Heart left ventricle (tissue), 16 donors: ENCODE measurements at places on chromosomes 7 and 10. TPM values are rescaled to one million over a fixed set of nuclear protein-coding genes. Genes with fewer than 3 reads are reported as not detected.

GRCh38 chr7:38206071-38206470, 28.0 kb downstream of the STARD3NL start:
- H3K4me1 ChIP-seq, result no peaks in the 10 kb centered on the region
- no peak for DNase-seq
- H3K4me3 ChIP-seq, result no peak overlapping the region
- no peak overlapping the region for H3K27ac ChIP-seq

GRCh38 chr7:40499718-40500117, 364.9 kb downstream of the SUGCT start:
- no peak overlapping the region for H3K27ac ChIP-seq
- H3K27me3 ChIP-seq, result no peaks in the 10 kb centered on the region
- no peaks in the 10 kb centered on the region for H3K36me3 ChIP-seq
- H3K4me3 ChIP-seq, result no peak overlapping the region
- no peaks in the 10 kb centered on the region for H3K4me1 ChIP-seq

DNA sequence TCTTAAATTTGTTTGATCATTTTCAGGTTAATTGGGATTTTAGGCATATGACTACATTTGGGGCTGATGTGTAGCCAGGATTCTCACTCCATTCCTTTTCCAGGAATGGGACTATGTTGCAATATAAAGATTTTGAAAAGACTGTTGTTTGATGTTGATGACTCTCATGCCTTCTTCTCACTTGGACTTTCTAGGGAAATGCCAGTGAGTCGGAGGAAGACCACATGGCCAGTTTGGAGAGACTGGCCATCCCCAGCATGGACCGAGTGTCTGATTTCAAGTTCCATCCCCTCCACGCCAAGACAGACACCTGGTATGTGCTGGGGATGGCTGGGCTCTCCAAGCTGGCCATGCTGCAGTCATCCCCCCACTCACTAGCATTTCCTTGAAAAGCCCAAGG, 5.5 kb downstream of the IGFBP3 start:
- no peak overlapping the region for H3K4me3 ChIP-seq
- H3K27ac ChIP-seq, result no peak overlapping the region
- no peaks in the 10 kb centered on the region for H3K4me1 ChIP-seq
- peaks cover 3% of the 10 kb centered on the region for H3K36me3 ChIP-seq

DNA sequence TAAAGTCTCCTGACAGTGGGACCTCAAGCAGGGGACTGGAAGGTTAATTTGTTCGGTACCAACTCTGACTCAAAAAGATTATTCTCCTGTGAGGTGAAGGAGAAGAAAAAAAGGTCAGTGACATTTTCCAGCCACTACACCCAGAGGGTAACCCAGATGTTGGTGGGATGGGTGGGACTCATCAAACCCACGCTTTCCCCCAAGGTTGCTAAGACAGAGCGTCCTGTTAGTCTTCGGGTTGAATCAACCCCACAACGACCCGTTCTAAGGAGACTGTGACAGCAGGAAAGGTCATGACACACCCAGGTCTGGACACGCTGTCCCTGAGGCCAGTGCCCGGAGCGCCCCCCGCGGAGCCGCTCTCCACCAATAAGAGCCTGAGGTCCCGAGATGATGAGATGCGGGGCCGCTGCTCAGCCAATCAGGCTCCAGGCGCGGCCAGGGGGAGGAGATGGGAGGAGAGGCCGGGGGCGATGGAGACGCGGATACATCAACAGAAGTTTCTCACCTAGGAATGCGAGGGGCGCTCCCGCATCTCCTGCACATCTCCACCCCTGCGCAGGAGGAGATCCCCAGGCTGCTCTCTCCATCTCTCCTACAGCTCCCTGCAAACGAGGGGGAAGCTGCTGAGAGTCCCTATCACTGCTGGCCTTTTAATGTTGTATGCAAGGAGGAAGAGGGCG, at the start of gene WNT16:
Gene WNT16, plus strand, starts transcription at position 493 of the 683 bp plus-strand sequence. CDS start 293 bp downstream, outside the sequence.
- peaks cover 63% of the 10 kb centered on the region for H3K27me3 ChIP-seq
- no peak within 1 kb of the TSS for H3K27ac ChIP-seq
- H3K36me3 ChIP-seq, result no peaks in the 10 kb centered on the region
- peak within 1 kb of the TSS; percentile 44 for H3K4me3 ChIP-seq
- DNase-seq, result peak; percentile 55

DNA sequence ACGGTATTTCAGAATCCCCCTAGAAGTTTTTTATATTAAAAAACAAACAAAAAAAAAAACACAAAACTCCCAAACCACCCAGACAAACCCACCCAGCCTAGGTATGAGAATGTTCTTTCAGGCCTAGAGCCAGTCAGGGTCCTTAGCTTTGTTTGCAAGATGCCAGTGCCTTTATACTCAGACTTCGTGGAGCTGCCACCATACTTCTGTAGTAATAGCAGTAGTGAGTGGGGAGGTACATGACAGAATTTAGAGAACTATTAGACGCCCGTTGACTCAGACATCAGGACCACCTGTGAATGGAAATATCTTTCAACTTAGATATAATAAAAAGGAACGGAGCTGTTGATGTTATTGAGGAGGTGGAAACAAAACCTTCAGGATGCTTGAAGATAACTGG, 138.2 kb upstream of the MKLN1 start:
- no peaks in the 10 kb centered on the region for H3K4me1 ChIP-seq
- H3K4me3 ChIP-seq, result no peak overlapping the region
- H3K27me3 ChIP-seq, result no peaks in the 10 kb centered on the region
- H3K36me3 ChIP-seq, result no peaks in the 10 kb centered on the region
- no peak overlapping the region for H3K27ac ChIP-seq

- H3K36me3 ChIP-seq, result no peaks in the 10 kb centered on the region
- DNase-seq, result no peak
- H3K4me1 ChIP-seq, result no peaks in the 10 kb centered on the region
Observed at GRCh38 chr7:154853063-154853726, 149.7 kb downstream of the PAXIP1 start.

GRCh38 chr10:94673614-94674321, 9.8 kb upstream of the CYP2C18 start:
- no peaks in the 10 kb centered on the region for H3K27me3 ChIP-seq
- H3K36me3 ChIP-seq, result no peaks in the 10 kb centered on the region

GRCh38 chr7:132956556-132956955, 125.3 kb downstream of the CHCHD3 start:
- no peak overlapping the region for H3K4me3 ChIP-seq
- DNase-seq, result no peak
- no peaks in the 10 kb centered on the region for H3K36me3 ChIP-seq
- no peaks in the 10 kb centered on the region for H3K27me3 ChIP-seq

DNA sequence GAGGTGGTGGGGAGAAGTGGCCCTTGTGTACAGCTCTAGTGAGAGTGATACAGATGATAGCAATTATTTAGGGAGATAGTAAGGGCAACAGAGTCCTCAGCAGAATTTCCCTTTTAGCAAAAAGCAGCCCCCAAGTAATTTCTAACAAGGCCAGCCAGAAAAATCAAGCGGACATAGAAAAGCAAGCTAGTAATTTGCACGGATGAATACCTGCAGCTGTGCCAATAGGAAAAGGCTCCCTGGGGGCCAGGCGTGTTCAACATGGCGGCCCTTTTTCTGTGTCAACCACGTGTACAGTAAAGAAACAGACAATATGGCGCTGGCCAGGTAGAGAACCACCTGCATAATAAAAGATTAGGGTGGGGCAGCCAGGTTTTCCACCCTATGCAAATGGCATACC, 7.4 kb downstream of the MCM10 start:
- H3K27ac ChIP-seq, result no peak overlapping the region
- no peaks in the 10 kb centered on the region for H3K27me3 ChIP-seq
- H3K36me3 ChIP-seq, result no peaks in the 10 kb centered on the region
- DNase-seq, result no peak
- no peaks in the 10 kb centered on the region for H3K4me1 ChIP-seq
- H3K4me3 ChIP-seq, result no peak overlapping the region

DNA sequence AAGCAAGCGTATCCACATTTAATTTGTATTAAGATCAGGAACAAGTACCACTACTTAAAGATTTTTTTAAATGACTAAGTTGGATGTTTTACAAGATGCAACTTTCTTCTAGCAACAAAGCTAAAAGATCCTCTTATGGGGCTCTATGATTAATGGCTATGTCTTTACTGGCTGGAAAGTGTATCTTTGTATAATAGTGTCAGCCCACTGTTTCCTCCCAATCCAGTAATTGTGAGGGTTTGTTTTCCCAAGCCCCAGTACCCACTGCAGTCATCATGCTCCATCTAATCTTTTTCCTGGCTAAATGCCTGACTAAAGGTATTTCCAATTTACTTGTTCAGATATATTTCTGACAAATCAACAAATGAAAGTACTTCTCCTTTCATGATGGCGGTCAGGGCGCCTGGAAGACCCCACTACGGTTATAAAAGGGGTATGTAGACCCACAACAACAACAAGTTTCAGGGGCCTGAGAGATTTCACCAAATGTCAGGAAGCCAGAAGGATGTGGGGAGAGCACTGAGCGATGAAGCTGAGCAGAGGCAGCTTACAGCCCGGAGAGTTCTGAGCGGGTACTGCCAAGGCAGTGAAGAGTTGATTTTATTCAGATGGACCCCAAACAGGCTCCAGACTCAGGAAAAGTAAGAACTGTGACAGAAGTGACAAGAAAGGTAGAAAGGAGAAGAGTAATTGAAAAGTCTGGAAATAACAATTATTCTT, 222.6 kb upstream of the KLF14 start:
- no peak for DNase-seq
- H3K27ac ChIP-seq, result no peak overlapping the region
- H3K36me3 ChIP-seq, result peaks cover 65% of the 10 kb centered on the region
- peak overlapping the region; percentile 34 for H3K4me3 ChIP-seq

- DNase-seq, result no peak
- H3K27me3 ChIP-seq, result no peaks in the 10 kb centered on the region
- H3K36me3 ChIP-seq, result peaks cover 56% of the 10 kb centered on the region
- H3K4me3 ChIP-seq, result no peak overlapping the region
Observed at GRCh38 chr7:77370606-77371005, 45.5 kb downstream of the GSAP start.

- H3K4me1 ChIP-seq, result no peaks in the 10 kb centered on the region
- no peaks in the 10 kb centered on the region for H3K36me3 ChIP-seq
- no peak overlapping the region for H3K4me3 ChIP-seq
- H3K27ac ChIP-seq, result no peak overlapping the region
- H3K27me3 ChIP-seq, result no peaks in the 10 kb centered on the region
Observed at GRCh38 chr10:69838853-69839252, 37.1 kb downstream of the COL13A1 start.

- H3K27ac ChIP-seq, result no peak overlapping the region
- H3K4me3 ChIP-seq, result no peak overlapping the region
- no peaks in the 10 kb centered on the region for H3K4me1 ChIP-seq
- H3K36me3 ChIP-seq, result no peaks in the 10 kb centered on the region
- DNase-seq, result no peak
Observed at GRCh38 chr7:42461537-42461936, 224.5 kb upstream of the GLI3 start.

DNA sequence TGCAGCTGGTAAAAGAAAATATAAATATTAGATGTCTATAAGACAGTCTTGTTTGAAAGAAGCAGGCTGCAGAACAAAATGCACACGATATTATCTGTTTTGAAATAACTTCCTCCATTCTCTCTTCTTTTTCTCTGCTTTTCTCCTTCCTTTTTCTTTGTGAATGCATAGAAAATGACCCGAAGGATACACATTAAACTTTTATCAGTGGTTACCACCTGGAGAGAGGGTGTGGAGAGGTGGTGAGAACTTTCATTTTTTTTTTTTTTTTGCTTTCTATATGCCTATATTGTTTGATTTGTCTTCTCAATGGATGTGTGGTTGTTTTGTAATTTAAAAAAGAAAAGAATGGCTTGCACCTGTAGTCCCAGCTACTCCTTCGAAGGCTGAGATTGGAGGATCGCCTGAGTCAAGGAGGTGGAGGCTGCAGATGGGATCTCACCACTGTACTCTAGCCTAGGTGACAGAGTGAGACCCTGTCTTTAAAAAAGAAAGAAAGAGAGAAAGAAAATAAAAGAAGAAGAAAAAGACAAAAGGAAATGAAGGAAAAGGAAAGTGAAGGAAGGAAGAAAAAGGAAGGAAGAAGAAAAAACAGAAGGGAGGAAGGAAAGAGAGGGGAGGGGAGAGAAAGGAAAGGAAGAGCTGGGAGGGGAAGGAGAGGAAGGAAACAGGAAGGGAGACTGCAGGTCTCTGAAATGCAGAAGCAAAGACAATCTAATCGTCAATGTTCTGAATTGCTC, 64.4 kb downstream of the SAMD9 start:
- H3K27ac ChIP-seq, result no peak overlapping the region
- no peaks in the 10 kb centered on the region for H3K4me1 ChIP-seq
- H3K27me3 ChIP-seq, result no peaks in the 10 kb centered on the region
- no peak for DNase-seq
- no peak overlapping the region for H3K4me3 ChIP-seq

- H3K27ac ChIP-seq, result no peak overlapping the region
- no peak overlapping the region for H3K4me3 ChIP-seq
- no peak for DNase-seq
- H3K4me1 ChIP-seq, result no peaks in the 10 kb centered on the region
Observed at GRCh38 chr7:11956991-11957390, 125.0 kb upstream of the THSD7A start.

DNA sequence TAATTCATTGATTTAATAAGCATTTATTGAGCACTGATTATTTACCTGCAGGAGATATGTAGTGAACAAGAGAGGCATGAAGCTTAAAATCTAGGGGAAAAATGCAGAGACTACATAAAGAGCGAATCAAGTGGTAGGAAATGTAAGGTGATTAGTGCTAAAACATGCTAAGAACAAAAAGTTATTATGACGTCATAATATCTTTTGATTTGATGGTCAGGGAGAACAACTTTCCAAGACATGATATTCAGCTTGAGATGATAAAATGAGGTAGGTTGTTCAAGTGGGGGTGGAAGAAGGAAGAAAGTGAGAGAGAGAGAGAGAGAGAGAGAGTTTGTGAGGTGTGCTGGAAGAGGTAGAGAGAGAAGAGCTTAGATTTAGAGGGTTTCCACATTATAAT, 317.7 kb downstream of the NRG3 start:
- H3K4me1 ChIP-seq, result no peaks in the 10 kb centered on the region
- no peaks in the 10 kb centered on the region for H3K36me3 ChIP-seq
- no peak overlapping the region for H3K4me3 ChIP-seq
- no peak for DNase-seq
- H3K27me3 ChIP-seq, result no peaks in the 10 kb centered on the region
- H3K27ac ChIP-seq, result no peak overlapping the region

DNA sequence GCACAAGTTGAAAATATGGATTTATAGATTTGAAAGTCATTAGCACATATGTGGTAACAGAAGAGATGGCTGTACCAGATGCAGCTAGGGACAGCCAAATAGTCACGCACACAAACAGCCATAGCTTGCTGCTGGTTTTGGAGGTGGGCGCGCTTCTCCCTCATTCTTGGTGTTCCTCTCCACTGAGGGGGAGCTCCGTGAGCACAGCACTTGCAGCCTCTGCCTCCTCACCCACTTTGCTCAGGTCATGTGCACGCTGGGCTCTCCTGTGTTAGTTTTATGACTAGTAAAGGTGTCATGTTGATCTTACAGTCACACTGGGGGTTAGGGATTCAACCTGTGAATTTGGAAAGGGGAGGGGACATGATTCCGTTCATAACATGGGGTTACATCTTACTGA, 8.5 kb upstream of the ZNF786 start:
- no peaks in the 10 kb centered on the region for H3K36me3 ChIP-seq
- no peak for DNase-seq
- H3K27ac ChIP-seq, result no peak overlapping the region
- H3K4me3 ChIP-seq, result no peak overlapping the region
- no peaks in the 10 kb centered on the region for H3K4me1 ChIP-seq

GRCh38 chr10:125060026-125060425, 100.3 kb downstream of the CTBP2 start:
- no peak overlapping the region for H3K4me3 ChIP-seq
- no peaks in the 10 kb centered on the region for H3K36me3 ChIP-seq
- DNase-seq, result no peak
- H3K27me3 ChIP-seq, result no peaks in the 10 kb centered on the region
- H3K4me1 ChIP-seq, result peaks cover 85% of the 10 kb centered on the region

Gene NUTM2B
- total RNA-seq, result 0.99 TPM

Gene ATG9B
- total RNA-seq, result not detected

Gene FAM221A
- total RNA-seq, result 4.0 TPM

Gene CACUL1
- 24.8 TPM for total RNA-seq

Gene DPP6
- 0.06 TPM for total RNA-seq

Gene ACHE
- 0.75 TPM for total RNA-seq

Gene SFTPD
- total RNA-seq, result 1.8 TPM
